ENCODE measurements at places on chromosomes 4 and X.
A peak's percentile ranks its signal among the peaks of the same experiment; 100 is the strongest.

- peak; percentile 83 for DNase-seq
Measured at GRCh38 chrX:10015723-10016518, 48.8 kb downstream of the CLDN34 start.

- no peak for DNase-seq
Measured at GRCh38 chrX:22365460-22365859, 92.7 kb downstream of the CBLL2 start.

- no peak for DNase-seq
Measured at GRCh38 chrX:30787012-30787411, 102.0 kb downstream of the TAB3 start.

DNA sequence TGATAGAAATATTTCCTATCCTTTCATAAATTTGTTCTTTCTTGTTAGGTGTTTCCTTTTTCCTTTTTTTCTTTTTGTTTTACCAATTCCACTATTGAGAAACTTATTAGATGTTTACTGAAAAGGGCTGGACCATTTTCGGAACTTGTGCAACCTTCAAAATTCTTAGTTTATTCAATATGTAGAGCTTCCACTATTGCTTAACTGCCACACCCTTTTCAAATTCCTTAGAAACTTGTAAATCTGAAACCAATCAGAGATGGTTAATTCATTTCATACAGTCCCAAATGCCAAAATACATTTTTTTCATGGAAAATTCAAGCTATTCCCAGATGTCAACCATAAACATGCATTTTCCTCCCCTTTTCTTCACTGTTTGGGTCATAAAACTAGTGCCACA, 66.1 kb upstream of the SLC39A8 start:
- no peak for DNase-seq

GRCh38 chr4:4990857-4991540, 28.3 kb downstream of the CYTL1 start:
- DNase-seq: peak; percentile 94

- DNase-seq: no peak
Measured at GRCh38 chr4:55561889-55562288, 15.2 kb upstream of the CLOCK start.

GRCh38 chr4:47914926-47915237, 499 bp upstream of the NFXL1 start:
- DNase-seq: no peak

GRCh38 chr4:107034091-107034995, 1.8 kb downstream of the DKK2 start:
- DNase-seq: peak; percentile 33

- DNase-seq: no peak
Measured at GRCh38 chrX:134712272-134712671, 54.0 kb upstream of the PLAC1 start.

DNA sequence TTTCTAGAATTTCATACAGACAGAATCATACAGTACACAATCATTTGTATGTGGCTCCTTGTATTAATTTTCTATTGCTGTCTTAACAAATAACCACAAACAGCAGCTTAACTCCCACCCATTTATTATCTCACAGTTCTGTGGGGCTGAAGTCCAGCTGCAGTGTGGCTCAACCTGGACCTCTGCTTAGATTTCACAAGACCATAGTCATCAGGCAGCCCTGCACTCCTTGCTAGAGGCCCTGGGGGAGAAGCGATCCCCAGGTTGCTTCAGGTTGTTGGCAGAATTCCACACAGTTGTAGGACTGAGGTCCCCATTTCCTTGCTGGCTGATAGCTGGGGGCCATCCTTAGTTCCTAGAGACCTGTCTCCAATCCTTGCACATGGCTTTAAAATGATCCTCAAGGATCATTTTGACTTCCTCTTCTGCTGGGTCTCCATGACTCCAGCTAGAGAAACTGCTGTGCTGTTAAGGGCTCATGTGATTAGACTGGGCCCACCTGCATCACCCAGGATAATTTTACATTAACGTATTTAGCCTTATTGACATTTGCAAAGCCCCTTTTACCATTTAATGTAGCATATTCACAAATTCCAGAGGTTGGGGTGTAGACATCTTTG, 60.9 kb upstream of the SMAD1 start:
- no peak for DNase-seq

DNA sequence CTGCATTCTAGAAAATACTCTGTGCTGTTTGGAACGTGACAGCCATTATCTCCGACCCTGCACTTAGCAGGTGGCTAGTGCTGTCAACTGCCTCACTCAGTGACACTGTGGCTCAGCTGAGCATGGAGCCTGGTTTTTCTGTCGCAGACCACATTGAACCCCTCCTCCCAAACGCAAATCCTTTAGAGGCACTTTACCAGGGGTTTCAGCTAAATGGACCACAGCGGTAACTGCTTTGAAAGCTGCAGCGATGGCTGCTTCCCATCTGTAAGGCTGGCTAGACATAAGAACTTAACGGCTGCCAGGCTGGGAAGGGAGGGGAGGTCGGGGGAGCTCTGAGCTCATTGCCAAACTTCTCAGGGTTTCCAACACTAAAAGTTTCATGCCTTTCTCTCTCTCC, 8.1 kb downstream of the SLC34A2 start:
- no peak for DNase-seq

DNA sequence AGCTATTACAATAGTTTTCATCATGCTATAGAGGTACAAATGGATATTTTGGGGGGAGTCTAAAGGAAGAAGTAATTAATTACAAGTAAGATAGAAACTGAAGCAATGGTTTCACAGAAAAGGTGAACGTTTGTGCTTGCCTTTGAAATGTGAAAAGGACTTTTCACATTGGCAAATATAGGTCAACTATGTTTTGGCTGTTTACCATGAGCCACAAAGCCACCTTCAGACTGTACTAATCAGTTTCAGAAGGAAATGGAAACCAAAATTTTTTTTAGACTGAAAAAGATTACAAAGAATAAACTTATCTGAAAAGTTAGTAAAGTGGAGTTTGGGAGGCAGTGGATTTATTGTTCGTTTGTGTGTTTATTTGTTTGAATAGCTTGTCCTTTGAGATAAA, 32.1 kb downstream of the SYTL5 start:
- no peak for DNase-seq

DNA sequence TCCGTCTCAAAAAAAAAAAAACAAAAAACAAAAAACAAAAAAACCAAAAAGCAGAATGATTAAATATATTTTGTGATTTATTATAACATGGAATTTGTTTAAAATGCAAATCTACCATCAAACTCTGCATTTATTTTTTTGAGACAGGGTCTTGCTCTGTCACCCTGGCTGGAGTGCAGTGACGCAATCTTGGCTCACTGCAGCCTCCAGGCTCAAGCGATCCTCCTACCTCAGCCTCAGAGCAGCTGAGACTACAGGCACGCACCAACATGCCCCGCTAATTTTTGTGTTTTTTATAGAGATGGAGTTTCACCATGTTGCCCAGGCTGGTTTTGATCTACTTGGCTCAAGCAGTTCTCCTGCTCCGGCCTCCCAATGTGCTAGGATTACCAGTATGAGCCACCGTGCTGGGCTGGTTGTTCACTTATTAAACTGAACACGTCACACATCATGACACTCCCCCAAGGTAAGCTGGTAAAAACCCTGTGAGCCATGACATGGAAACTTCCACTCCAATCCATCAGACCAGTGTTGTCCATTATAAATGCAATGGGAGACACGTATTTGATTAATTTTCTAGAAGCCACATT, 45.7 kb downstream of the RBM47 start:
- no peak for DNase-seq

GRCh38 chr4:151489462-151490203, 80.7 kb downstream of the FHIP1A start:
- no peak for DNase-seq

DNA sequence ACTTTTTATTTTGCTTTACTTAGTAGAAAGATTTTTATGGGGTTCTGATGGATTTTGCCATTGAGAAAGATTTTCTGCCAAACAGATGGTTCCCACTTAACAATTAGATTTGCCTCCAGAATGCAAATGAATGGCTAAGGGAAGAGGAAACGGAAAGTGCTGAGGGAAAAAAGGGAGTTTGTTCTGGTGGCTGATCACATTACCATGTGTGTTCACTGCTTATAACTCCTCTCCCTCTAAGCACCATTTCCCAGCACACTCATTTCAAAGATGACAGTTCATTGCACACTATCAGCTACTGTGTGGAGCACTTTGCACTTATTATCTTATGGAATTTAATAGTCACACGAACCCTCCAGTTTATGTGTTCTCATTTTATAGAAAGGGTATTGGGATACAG, 68.0 kb upstream of the GRID2 start:
- no peak for DNase-seq

GRCh38 chr4:147960971-147961370, 229.1 kb downstream of the ARHGAP10 start:
- DNase-seq: no peak

DNA sequence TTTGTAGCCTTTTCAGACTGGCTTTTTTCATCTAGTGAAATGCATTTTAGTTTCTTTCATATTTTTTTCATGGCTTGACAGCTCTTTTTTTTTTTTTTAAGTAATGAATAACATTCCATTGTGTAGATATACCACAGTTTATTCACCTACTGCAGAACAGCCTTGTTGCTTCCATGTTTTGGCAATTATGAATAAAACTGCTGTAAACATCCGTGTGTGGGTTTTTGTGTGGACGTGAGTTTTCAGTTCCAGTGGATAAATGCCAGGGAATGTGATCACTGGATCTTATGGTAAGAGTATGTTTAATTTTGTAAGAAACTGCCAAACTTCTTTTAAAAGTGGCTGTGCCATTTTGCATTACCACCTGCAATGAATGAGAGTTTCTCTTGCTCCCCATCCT, 160.8 kb downstream of the SOWAHB start:
- no peak for DNase-seq

- no peak for DNase-seq
Measured at GRCh38 chrX:130171446-130172126, at the start of gene RAB33A. RAB33A (plus strand) TSS chrX:130171962; CDS start chrX:130172063, 101 bp downstream.

DNA sequence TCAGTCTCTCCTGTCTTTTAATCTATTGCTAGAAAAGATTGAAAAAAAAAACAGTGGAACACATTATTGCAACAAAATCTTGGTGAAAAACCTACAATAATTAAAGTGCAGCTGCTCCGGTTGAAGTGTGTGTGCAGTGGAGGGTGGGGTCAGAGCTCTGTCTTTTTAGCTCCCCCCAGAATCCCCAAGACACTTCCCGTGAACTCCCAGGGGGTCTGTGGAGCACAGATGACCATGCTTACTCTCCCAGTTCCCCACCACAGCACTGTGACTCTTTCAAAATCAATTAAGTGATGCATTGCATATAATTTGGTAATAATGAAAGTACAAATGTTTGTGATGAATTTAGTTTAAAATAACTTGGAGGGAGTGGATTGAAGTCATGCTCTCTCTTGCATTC, 15.7 kb upstream of the SLC10A4 start:
- DNase-seq: no peak

DNA sequence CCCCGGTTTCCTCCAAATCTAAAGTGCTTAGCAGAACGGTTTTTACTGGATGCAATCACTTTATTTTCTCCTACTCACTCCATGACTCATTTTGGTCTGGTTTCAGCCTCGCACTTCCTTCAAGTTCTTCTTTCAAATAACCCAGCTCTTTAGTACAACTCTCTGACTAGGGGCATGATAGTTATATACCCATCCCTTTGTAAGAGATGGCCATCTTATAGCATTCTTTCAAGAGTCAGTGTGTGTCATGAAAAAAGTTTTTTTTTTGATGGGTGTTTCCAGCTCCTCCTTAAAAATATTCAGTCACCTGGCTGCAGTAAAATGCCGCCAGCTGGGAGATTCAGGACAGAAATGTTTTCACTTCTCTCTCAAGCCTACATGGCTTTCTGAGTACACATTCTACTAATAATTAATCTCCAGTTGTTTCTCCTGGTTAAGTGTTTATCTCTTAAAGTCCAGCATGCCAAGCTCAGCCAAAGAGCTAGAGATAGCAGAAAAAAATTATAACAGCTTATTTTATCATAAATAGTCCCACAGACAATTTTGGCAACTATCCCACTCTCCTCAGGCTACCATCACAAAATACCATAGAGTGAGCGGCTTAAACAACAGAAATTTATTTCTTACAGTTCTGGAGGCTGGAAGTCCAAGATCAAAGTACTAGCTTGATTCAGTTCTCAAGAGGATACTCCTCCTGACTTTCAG, 139.3 kb downstream of the GASK1B start:
- DNase-seq: no peak

- no peak for DNase-seq
Measured at GRCh38 chrX:153537526-153538295, 20.3 kb downstream of the ATP2B3 start.

DNA sequence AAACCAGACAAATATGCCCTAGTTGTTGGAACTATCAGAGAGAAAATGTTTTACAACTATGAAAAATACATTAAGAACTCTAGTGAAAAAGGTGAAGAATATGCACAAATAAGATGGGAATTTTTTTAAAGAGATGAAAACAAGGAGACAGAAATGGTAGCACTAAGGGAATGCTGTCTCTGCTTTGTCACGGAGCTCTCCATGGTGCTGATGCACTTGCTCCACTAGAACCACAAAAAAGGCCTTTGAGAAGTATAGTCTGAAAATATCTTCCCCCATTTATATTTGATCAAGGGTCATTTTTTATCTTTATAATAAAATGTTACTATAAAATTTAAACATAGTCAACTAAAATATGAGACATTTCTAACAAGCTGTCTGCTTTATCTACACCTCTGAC, 1655.5 kb upstream of the AGA start:
- DNase-seq: no peak

DNA sequence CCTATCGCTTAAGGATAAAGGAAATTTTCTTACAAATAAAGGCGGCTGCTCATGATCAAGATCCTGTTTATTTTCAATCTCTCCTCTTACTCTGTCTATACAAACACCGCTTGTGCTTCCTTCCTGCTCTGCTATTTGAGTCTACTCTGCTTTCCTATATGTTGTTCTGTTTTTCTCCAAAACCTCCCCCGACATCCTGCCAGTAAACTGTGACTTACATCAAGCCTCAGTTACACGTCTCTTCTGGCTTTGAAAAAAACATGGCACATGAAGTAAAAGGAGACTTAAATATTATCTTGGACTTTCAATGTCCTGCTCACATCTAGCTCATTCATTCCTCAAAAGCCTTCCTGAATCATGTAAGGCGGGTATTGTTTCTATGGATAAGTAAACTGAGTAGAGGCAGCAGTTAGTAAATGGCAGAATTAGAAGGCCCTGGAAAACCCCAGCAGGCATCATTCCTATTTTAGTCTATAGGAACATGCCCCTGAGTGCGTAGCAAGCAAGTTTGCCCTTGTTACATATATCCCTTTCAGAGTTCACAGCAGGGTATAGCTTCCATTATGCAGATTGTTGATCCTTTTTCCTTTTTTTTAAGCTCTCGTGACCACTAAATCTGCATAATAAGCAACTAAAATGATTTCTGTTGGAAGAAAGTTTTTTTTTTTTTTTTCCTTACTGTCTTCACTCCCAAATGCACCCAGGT, 280.1 kb downstream of the RAPGEF2 start:
- no peak for DNase-seq

- DNase-seq: no peak
Measured at GRCh38 chr4:23348789-23349498, 540.9 kb downstream of the PPARGC1A start.

DNA sequence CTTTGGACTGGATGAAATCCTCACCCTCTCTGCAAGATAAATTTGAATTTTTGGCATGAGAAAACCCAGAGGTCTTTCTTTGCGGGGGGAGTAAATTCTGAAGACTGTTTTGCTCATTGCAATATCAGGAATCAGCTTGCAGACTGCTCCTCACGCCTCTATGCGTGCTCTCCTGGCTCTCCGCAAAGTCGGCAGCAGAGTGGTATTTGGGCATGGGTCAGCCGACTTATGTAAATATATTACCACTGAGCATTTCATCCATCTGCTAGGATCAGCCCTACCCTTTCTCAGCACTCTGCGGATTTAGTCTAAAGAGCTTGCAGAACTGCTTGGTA, 288.0 kb downstream of the ASMT start:
- DNase-seq: no peak

GRCh38 chr4:5283837-5284236, 232.6 kb downstream of the STK32B start:
- DNase-seq: no peak

GRCh38 chr4:158374318-158374717, 147.4 kb upstream of the RXFP1 start:
- no peak for DNase-seq

All from aorta (tissue), 5 donors.